HT1080 (cell line): ENCODE measurements at places on chromosomes 6 and 20. TPM values are rescaled to one million over a fixed set of nuclear protein-coding genes. Genes with fewer than 3 reads are reported as not detected.

EPHA7 gene
- total RNA-seq = 0.03 TPM in 1 of 2 replicates, not detected in the other

ZNF318 gene
- total RNA-seq = 4.8 and 6.4 TPM in 2 replicates

STK4 gene
- total RNA-seq = 20.2 and 25.8 TPM in 2 replicates

CGA gene
- total RNA-seq = 0.13 TPM in 1 of 2 replicates, not detected in the other

NNAT gene
- total RNA-seq = not detected in 2 replicates

KCNK17 gene
- not detected in 2 replicates for total RNA-seq

SLC13A3 gene
- not detected in 2 replicates for total RNA-seq

LY6G6D gene
- total RNA-seq = not detected in 2 replicates

DNA sequence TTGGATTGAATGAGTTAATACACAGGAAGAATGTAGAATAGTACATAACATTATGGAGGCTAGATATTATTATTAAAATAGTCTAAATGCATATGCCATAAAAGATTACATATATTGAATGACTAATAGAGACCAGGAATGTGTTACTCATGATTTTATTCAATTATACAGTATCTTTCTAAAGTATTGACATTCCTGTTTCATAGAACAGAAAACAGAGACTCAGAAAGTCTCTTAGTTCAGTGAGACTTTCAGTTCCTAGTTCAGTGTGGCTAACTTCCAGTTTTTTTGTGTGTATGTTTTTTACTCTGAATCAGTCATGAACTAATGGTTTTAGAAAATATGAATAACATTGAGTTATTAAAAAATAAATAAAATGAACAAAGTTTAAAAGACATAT is 34.6 kb upstream of the TMEM244 start:
- DNase-seq = no peak

GRCh38 chr6:111486921-111487320 is 3.9 kb upstream of the REV3L start:
- DNase-seq = no peak

GRCh38 chr6:112173221-112173804 is 81.1 kb downstream of the LAMA4 start:
- DNase-seq = no peak

- no peak for DNase-seq
These were observed 9.6 kb downstream of the ERGIC3 start for GRCh38 chr20:35551503-35551902.

DNA sequence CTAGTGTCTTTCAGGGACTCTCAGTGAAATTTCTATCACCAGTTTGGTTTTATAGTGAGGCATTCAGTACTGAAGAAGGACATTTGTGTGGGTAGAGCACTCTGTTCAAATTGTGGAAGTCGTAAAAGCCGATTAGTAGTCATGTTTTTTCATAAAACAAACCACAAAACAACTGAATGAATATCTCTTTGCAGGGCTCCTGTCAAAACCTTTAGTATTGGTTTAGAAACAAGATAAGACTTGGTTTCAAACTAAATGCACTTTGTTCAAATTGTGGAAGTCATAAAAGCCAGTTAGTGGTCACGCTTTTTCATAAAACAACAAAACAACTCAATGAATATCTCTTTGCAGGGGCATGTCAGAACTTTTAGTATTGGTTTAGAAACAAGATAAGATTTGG is 23.8 kb downstream of the ADGRF4 start:
- no peak for DNase-seq

- peak; percentile 98 for DNase-seq
These were observed 23.2 kb upstream of the FAM50B start for GRCh38 chr6:3825851-3826581.

DNA sequence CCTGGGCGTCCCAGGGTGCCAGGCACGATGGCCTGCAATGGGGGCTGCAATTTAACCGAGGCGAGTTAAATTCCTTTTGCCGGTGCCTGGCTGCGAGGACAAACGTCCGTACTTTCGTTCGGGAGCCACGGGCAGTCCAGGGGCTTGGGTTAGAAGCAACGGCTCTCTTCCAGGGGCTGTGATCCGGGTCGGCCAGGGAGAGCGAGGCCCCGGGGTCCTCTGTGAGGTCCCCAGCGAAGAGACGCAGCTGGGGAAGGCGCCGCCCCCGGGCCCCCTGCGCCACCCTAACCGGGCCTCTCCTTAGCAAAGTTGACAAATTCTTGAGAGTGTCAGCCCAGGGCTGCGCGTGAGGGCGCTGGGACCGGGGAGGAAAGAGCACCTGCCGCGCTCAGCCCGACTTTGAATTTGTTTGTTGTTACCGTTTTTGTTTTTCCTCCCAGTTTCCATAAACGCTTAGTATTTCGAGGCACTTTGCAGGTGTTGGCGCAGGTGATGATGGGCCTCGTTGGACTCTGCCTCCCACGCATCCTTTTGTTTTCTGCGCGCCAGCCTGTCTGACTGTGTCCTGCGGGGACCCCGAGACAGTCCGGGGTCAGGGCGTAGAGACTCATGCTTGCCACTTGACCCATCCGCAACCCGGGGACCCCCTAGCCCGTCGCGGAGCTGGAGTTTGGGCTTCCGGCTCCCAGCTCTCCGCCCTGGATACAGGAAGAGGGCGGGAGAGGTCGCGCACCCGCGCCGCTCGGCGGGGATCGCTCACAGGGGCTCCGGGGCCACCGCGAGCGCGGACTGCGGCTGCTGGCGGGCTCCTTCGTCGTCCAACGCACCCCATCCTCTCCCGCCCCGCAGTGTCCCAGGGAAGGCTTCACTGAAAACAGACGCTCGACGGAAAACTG is 5.8 kb downstream of the OLIG3 start:
- DNase-seq = no peak

- DNase-seq = no peak
These were observed 28.6 kb upstream of the ARFGEF2 start for GRCh38 chr20:48892891-48893290.

GRCh38 chr6:6409397-6410030 is 89.1 kb upstream of the F13A1 start:
- no peak for DNase-seq

DNA sequence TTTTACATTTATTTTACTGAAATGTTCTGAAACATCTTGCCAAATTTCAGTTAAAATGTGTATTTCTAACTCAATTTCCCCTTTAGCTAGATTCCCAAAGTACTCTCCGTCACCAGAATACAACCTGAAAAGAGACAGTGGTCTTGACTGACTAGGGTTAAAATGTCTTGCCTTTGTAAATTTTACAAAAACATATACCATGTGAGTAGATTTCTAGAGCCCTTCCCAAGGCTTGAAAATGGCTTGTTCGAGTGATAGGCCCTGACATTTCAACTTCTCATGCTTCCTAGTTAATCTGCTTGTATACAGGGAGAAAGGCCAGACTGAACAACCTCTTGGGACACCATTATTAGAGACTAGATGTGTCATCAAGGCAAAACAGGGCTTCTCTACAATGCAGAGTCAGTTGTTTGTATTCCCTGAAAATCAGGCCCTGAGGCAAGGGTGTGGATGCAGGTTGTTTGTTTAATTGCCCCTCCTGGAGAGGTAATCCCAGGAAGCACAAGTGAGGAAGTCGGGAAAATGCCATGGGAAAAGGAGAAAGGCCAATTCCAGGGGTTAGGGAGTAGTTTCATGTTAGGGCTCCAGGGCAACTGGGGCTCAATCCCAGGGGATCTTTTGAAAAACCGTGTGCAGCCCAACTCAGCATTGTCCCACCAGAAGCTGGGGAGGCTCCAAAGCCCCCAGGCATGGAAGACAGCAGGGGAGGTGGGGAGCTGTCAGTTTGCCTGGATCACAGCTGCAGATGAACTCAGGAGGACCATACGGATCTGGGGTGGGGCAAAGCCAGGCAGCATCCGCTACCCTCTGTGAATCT is 11.6 kb upstream of the TFB1M start:
- no peak for DNase-seq

DNA sequence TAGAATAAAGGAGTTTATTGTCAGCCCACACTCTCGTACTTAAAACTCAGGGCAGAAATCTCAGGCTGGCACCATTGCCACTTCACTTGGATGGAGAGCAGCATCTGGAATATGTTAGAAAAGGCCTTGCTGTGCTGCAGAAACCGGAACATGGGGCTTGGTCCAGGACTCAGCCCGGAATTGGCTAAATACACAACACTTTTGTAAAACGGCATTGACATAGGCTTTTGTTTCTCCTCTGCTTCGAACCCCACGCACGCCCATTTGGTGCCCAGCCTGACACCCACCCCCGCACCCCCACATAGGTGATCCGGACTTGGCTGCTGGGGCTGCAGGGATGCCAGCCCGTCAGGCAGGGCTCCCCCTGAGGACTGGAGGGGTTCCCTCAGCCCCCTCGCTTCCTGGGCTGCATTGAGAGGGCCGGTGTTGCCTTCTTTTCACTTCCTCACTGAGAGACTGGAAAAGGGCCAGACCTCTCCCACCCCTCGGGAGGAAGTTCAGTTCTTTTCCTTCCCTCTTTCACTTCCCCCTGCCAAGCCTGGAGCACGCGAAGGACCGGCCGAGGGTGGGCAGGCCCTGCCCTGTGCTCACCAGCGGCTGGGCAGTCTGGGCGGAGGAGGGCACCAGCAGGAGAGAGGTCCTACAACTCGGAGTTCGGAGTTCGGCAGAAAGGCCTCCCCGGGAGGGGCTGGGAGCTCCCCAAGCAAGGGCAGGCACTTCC is 17.9 kb upstream of the CST3 start:
- DNase-seq = no peak

GRCh38 chr6:119856136-119856535 is 506.6 kb upstream of the MAN1A1 start:
- peak; percentile 51 for DNase-seq

DNA sequence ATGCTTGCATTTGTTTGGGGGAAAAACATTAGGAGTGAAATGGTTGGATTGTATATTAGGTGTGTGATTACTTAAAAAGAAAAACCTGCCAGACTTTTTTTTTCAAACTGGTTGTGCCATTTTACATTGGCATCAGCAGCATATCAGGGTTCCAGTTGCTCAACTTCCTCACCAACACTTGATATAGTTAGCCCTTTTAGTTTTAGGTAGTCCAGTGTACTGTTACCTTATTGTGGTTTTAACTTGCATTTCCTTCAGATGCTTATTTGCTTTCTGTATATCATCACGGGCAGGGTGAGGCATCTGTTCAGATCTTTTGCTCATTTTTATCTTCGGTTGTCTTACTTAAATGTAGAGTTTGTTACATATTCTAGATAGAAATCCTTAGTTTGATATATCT is 5.2 kb downstream of the XRN2 start:
- DNase-seq = no peak

DNA sequence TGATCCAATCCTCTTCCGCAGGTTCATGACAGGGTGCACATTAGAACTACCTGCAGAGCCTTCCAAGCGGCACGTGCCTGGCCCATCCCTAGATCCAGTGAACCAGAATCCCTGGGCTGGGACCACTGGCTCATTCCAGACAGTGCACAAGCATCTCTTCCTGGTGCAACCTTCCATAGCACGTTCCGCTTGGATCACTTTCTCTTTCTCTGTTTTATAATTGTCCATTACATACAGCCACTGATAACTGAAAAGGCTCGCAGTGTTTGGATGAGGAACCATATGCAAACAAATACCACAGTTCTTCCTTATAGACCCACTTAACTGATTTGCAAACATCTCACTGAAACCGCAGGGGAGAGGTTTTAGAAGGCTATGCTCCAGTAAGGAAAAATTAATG is 59.6 kb upstream of the DDR1 start:
- DNase-seq = no peak
